Fibroblast of the aortic adventitia (primary cell): ENCODE measurements at places on chromosomes 1 and 21. TPM values are rescaled to one million over a fixed set of nuclear protein-coding genes. Genes with fewer than 3 reads are reported as not detected.

PINK1 gene
- total RNA-seq, result 38.1 and 43.0 TPM in 2 replicates

EFNA1 gene
- total RNA-seq, result 0.16 and 0.54 TPM in 2 replicates

LRRIQ3 gene
- 1.3 and 1.4 TPM in 2 replicates for total RNA-seq

LENEP gene
- total RNA-seq, result not detected in 2 replicates

CKS1B gene
- 24.0 and 80.7 TPM in 2 replicates for total RNA-seq

OLFML3 gene
- total RNA-seq, result 135 and 212 TPM in 2 replicates

EPHA10 gene
- not detected in 2 replicates for total RNA-seq

CTH gene
- 2.4 and 7.6 TPM in 2 replicates for total RNA-seq
